Activated CD4-positive, alpha-beta T cell treated with anti-CD3 and anti-CD28 coated beads for 1 hour (primary cell): ENCODE measurements at places on chromosomes 3 and 15.

- no peak for DNase-seq
Measured at GRCh38 chr3:18787441-18787840, 360.9 kb upstream of the KCNH8 start.

DNA sequence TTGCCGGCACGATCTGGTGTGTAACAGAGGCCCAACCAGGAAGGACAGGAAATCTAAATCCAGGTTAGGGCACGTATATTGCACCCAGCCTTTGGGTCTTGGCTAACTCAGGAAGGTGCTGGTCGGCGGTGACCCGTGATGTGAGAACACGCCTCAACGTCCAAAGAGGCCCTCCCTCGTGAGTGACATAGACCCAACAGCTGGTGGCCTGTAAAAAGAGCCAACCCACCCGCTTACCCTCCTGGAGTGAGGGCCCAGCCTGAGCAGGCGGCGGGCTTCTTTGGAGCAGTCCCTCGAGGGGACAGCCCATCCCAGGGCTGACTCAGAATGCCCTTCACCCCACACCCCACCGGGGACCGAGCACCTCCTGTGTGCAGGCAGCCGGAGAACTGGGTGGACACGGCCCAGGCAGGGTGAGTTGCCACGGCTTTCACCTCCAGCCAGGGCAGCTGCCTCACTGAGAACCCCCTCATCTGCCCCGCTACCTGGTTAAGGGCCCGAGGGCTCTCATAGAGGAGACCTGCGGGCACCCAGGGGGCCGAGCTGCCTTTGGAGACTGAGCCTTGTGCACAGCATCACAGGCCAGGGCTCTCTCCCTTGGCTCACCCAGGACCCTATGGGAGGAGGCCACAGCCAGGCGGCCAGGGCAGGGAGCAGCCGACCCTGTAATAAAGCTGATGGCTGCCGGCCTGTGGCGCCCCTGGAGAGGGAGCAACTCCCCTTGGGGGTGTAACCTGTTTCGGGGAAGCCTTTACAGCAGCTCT is 41.8 kb downstream of the ZNF710 start:
- DNase-seq = no peak

GRCh38 chr3:19384868-19385267 is 236.6 kb downstream of the KCNH8 start:
- no peak for DNase-seq

DNA sequence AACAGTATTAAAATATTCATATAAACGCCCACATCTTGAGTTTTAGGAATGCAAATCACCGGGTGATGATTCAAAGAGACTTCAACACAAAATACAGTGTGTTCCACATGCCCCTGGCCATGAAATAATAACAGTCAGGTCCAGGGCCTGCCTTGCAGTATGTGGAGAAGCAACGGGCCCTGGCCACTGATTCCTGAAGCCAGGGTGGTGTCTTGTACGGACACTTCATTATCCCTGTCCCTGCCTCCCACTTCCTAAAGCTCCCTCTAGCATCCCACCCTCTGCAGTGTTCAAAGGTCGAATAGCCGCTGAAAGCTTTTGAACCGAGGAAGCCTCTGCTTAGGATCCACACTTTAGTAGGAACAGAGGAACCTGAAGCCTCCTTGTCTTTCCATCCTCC is 50.4 kb upstream of the PCSK6 start:
- no peak for DNase-seq

GRCh38 chr15:44595246-44595645 is 58.3 kb downstream of the EIF3J start:
- no peak for DNase-seq

DNA sequence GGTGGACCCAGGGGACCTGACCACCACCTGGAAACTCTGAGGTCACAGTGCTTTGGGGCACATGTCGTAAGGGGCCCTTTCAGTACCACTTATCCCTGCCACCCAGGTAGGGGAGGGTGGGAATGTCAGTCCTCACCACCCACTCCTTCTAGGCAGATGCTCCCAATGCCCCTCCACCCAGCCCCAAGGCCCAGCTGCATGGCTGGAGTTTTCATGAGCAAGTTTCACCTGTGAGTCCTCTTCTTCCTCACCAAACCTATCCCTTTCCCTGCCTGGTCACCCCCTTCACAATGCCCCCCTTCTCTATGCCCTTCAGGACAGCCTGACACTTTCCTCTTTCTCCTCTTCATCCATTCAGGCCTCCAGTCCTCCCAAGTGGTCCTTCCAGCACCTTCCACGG is 9.8 kb downstream of the FAM174B start:
- no peak for DNase-seq

GRCh38 chr15:27845535-27846369 is 253.4 kb downstream of the OCA2 start:
- no peak for DNase-seq

DNA sequence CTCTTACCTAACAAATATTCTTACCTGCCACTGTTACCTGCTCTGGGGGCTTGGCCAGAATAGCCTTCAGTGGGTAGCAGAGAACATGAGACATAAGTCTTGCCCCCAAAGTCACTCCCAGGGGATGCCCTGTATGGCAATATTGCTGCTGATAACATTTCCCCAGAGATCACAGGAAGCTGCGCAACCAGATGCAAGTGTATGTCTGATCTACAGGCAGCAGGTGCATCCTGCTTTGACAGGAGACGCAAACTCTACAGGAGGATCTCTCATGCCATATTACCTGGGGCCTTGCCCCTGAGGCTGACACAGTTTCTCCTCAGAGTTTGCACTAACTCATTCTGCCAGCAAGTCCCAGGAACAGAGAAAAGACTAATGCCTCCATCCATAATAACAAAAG is 174.4 kb upstream of the LPP start:
- no peak for DNase-seq

DNA sequence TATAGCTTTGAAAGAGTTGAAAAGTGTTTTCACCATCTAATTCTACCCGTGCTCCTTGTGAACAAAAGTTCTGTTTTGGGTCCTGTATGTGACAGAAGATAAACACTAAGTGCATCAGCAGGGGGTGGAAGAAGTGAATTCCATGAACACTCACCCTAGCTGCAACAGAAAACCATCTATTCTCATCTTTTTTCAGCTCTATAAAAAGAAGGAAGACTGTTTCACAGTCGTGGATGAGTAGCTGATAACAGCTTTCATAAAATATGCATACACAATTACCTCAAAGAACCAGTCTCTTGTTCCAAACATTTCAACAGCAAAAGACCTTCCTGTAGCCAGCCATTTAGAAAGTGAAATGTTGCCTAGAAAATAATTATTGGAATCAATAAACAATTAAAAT is 281.7 kb upstream of the RASGRP1 start:
- DNase-seq = no peak

- DNase-seq = no peak
Measured at GRCh38 chr15:84766461-84767035, 18.2 kb downstream of the ZNF592 start.

- DNase-seq = no peak
Measured at GRCh38 chr3:149567381-149567780, 90.4 kb downstream of the WWTR1 start.

DNA sequence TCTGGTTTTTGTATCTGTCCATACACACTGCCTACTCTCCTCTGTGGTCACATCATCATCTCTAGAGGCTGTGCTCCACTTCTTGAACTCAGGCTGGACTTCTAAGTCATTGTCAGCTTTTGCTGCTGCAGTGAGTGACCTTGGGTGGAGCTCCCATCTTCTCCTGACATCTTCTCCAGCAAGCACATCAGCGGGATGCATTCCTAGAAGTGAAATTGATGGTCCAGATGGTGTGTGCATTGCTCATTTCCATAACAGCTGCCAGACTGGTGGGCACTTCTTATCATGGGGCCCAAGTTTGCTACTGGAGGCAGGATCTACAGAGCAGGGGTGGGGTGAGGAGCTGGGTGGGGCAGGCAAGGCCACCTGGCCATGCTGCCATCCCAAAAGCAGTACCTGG is 109.9 kb downstream of the DNAJB8 start:
- no peak for DNase-seq

GRCh38 chr3:15151166-15151565 is 52.2 kb upstream of the RBSN start:
- no peak for DNase-seq

DNA sequence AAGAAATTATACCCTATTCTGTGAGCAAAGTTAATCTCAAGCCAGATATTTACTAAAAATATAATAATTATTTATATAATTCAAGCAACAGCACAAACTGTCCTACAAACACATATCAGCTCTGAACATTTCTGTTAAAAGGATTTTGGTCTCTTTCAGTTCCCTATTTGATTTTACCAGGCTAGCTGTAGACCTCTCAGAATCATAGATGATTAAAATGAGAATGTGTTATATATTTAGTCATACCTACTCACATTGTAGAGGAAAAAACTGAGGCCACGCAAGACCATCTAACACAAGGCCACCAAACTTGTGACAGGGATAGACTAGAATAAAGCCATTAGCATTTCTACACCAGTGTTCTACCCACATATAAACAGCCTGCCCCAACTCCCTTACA is 28.5 kb downstream of the ACKR4 start:
- DNase-seq = no peak

DNA sequence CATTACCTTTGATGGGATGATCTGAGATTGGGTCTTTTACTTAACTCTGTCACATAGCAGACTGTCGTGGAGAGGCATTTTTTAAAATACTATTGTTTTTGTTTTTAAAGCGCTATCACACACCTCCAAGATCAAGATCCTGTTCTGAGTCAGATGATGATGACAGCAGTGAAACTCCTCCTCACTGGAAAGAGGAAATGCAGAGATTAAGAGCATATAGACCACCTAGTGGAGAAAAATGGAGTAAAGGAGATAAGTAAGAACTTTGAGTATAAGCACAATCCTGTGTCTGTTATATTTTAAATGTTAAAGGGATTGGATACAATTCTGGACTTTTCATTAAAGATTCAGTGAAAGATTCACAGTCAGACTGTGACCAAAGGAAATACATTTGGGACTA is 18.4 kb upstream of the ZBTB47 start:
- no peak for DNase-seq

- DNase-seq = no peak
Measured at GRCh38 chr15:82122746-82123400, 77.1 kb upstream of the MEX3B start.

DNA sequence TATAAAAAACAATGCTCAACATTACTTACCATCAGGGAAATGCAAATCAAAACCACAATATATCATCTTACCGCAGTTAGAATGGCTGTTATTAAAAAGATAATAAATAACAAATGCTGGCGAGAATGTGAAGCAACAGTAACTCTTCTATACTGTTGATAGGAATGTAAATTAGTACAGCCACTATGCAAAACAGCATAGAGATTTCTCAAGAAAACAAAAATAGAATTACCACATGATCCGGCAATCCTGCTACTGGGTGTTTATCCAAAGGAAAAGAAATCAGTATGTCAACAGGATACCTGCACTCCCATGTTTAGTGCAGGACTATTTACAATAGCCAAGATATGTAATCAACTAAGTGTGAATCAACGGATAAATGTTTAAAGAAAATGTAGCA is 48.1 kb downstream of the ADAM10 start:
- no peak for DNase-seq

GRCh38 chr3:53236112-53236841 is 19.5 kb downstream of the TKT start:
- no peak for DNase-seq

- DNase-seq = no peak
Measured at GRCh38 chr15:27127815-27128570, 157.0 kb downstream of the GABRG3 start.

DNA sequence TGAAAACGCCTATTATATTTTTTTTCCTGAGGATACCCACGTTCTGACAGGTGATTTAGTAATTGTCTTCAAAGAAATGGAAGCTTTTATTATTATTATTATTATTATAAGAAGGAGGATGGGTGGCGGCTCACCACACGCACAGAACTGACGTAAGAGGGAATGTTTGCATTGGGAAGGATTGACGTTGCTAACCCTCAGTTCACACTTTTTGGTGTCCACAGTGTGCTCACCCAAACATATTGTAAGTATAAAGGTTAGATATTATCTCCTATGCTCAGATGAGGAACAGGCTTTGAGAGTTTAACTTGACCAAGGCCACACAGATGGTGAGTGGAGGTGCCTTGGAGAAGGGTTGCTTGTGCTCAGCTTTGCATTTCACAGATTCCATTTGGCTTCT is 533.5 kb upstream of the TBL1XR1 start:
- DNase-seq = no peak

GRCh38 chr15:31256378-31257265 is 70.0 kb upstream of the KLF13 start:
- DNase-seq = no peak

- no peak for DNase-seq
Measured at GRCh38 chr3:183249006-183249718, 3.9 kb upstream of the B3GNT5 start.
